ENCODE measurements at places on chromosomes 3 and 15.

GRCh38 chr3:176987901-176988650 lies 209.2 kb downstream of the TBL1XR1 start:
- DNase-seq, result no peak

DNA sequence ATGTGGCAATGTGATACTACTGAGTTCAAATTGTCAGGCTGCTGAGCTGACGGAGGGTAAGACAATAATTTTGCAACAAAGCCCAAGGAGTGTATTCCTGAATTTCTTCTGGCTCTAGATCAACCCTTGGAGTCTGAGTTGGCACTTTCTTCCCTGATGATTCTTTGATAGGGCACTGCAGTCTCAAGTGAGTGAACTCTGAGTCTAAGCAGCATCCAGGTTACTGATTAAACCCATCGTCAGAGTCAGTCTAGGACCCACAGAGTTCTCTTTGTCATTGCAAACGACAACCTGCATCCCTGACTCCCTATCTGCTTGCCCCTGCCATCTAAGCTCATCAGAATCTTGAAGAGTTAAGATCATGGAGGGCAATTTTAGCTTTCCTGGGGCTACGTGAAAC lies 58.6 kb downstream of the MME start:
- no peak for DNase-seq

DNA sequence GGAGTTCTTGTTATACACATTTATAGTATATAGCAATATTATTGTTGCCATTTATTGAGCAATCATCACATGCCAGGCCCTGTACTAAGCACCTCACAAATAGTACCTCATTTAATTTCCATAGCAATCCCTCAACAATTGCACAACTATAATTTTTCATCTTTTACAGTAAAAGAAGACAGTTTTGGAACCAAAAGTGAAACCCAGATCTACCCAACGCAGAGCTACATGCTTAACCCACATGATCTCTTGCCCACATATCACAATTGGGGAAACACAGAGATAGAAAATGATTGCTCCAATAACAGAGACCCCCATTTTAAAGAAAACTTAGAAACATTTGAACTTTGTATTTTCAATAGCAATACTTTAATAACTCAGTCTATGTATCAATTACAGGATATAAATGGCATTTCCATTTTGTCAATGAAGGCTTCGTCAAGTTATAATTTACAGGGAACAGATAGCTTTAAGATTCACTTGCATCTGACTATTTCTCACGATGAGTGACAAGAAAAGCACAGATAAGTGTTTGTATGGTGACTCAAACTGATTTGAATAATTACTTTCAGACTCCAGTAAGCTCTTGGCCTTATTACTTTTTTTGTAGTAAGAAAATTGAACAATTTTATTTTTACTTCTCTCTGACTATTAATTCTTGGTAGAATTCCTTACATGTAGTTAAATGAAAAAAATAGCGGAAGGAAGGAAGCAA lies 38.7 kb upstream of the CCDC50 start:
- DNase-seq, result no peak

DNA sequence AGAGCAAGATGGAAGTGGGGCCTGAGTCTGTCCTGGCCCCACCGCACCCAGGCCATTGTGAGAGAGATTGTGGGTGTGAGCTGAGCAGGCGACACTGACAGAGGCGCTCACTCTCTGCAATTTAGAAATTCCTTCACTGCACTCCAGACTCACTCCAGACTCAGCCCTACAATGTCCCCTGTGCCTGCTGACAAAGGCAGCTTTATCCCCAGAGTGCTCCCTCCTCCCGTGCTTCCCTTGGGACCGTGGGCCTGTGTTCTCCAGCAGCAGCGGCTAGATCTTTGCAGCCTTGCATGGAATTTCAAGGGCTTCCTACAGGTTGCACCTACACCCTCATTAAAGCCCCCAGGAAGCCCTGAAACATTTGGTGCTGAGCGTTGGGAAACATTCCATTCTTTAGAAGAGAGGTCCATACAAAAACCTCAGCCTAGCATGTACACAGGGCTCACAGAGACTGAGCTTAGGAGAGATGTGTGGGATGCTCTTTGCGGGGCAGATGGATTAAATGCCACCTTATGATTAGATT lies 1.3 kb upstream of the IL16 start:
- no peak for DNase-seq

- DNase-seq, result peak; percentile 14
These were observed 566 bp downstream of the HMCES start for GRCh38 chr3:129278966-129279906.

GRCh38 chr3:150773616-150774192 lies 10.7 kb upstream of the SIAH2 start:
- no peak for DNase-seq

- no peak for DNase-seq
These were observed 53.2 kb downstream of the CCDC54 start for GRCh38 chr3:107430214-107430995.

DNA sequence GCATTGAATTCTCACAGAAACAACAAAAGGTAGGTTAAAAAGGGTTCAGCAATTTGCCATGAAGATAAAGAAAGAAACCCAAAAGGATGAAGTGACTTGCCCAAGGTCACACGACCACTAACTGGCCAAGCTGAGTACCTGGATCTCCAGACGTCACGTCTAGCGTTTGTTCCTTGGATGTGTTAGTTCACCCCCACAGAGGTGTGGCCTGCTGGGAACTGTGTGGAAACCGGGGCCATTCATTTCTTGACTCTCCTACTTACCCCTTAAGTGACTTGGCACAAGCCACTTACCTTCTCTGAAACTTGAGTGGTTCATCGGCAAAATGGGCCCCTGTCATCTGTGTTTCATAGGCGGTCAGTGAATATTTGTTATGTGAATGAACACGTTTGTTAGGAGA lies 244.3 kb upstream of the SLCO3A1 start:
- DNase-seq, result no peak

DNA sequence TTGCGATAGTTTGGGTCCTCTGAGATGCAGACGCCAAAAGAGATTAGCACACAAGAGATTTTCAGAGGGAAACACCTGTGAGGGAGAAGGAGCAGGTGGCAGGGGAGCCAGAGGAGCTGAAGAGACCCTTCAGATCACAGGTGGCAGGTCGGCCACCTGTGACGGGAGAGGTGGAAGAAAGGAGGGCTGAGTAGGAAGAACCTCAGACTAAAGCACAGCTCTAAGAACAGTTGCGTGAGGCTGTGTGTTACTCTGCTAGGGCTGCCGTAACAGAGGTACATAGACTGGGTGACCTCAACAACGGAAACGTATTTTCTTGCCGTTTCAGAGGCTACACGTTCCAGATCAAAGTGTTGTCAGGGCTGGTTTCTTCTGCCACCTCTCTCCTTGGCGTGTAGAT lies 38.5 kb downstream of the C2CD4A start:
- DNase-seq, result no peak
